ENCODE measurements at places on chromosomes 11 and 22.

DNA sequence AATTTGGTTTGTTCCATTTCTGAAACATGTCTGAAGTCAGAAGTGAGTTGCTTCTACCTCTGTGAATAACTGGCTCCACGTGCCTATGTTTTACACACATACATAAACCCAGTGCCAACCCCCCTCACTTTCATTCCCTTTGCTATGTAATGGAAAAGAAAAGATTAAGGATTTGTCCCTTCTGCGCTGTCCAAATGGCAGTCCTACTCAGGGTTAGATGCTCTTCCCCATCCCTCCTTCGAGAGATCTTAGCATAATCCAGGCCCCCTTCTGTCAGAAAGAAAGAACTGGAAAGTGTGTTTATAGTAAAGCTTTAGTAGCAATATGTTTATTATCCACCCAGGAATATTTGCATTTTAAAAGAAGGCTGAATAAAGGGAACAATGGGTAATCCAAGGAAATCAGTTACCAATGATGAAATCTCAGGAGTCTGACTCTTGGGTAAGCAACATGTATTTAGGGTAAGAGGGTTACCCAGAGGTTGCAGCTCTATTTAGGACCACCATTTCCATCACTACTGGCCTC is 3.1 kb upstream of the LAYN start:
- DNase-seq = no peak

DNA sequence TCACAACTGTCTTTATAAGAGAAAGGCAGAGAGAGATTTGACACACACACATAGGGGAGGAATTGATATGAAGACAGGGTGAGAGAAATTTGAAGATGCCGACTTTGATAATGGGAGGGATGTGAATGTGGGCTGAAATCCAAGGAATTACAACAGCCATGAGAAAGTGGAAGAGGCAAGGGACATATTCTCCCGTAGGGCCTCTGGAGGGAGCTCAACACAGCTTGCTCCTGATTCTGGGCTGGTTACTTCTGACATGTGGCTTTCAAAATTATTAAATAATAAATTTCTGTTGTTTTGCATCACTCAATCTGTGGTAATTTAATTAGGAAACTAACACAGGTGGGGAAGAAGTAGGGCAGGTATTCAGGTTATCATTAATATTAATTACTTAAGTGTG is 282.9 kb downstream of the LUZP2 start:
- DNase-seq = no peak

GRCh38 chr11:30295178-30295885 is 27.6 kb upstream of the ARL14EP start:
- no peak for DNase-seq

- no peak for DNase-seq
Observed at GRCh38 chr11:113979431-113979830, 4.5 kb downstream of the HTR3A start.

- DNase-seq = no peak
Observed at GRCh38 chr11:33237039-33237597, 20.1 kb upstream of the HIPK3 start.

- no peak for DNase-seq
Observed at GRCh38 chr22:48275412-48275811, 1513.0 kb downstream of the TBC1D22A start.

DNA sequence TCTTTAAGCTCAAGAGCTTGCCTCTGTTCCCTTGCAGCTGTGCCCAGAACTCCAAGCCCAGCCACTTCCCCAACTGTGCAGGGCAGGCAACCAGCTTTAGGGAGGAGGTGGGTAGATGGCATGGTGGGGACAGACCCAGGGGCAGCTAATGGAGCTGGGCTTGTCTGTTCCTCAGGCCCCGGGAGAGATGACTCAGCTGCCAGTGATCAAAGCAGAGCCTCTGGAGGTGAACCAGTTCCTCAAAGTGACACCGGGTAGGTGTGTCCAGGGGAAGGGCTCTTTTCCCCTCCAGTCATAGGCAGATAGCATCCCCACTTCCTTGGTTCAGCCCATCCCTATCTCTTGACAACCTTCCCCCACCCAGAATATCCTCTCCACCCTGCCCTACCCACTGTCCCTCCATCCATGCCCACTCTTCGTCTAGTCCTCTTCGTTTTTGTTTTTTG is 32.4 kb downstream of the CREB3L1 start:
- no peak for DNase-seq
